Activated CD4-positive, alpha-beta memory T cell treated with anti-CD3 and anti-CD28 coated beads, Interleukin-2, amount 10 ng/mL, durations not matched to agents 7 days and 5 days (primary cell): ENCODE measurements at places on chromosomes 5 and 9. TPM values are rescaled to one million over a fixed set of nuclear protein-coding genes. Genes with fewer than 3 reads are reported as not detected.

The SLC6A7 gene
- not detected for total RNA-seq

- no peak for DNase-seq
Measured at GRCh38 chr5:5154733-5155132, 14.6 kb downstream of the ADAMTS16 start.

DNA sequence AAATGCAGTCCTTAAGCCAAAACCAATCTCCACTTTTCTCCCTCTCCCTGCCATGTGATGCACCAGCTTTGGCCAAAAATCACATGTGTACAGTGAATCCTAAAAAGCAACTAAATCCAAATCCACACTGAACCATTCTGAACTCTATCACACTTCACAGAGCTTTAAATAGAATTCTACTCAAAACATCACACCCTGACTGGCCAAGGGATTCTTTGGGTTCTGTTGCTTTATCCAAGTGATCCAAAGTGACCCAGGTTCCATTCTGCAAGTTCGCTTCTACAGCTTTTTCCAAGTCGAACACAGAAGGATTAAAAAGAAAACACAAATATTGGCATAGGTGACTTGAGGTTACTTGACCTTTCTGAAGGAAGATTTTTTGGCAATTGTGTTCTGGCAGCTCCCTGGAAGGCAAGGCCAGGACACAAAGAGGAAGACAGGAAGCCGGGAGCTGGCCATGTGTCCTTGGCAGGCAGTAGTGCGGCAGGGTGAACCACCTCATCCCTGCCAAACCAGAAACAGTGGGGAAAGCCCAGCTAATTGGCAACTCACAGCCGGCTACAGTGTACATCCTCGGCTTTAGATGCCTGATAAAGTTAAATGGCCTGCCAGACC, 115.0 kb downstream of the NFIB start:
- DNase-seq, result no peak

GRCh38 chr5:150253416-150254208, 36.0 kb downstream of the CAMK2A start:
- no peak for DNase-seq
